ENCODE measurements at places on chromosomes 1 and 21. TPM values are rescaled to one million over a fixed set of nuclear protein-coding genes. Genes with fewer than 3 reads are reported as not detected.
A peak's percentile ranks its signal among the peaks of the same experiment; 100 is the strongest.

Gene GJA9
- total RNA-seq: not detected

DNA sequence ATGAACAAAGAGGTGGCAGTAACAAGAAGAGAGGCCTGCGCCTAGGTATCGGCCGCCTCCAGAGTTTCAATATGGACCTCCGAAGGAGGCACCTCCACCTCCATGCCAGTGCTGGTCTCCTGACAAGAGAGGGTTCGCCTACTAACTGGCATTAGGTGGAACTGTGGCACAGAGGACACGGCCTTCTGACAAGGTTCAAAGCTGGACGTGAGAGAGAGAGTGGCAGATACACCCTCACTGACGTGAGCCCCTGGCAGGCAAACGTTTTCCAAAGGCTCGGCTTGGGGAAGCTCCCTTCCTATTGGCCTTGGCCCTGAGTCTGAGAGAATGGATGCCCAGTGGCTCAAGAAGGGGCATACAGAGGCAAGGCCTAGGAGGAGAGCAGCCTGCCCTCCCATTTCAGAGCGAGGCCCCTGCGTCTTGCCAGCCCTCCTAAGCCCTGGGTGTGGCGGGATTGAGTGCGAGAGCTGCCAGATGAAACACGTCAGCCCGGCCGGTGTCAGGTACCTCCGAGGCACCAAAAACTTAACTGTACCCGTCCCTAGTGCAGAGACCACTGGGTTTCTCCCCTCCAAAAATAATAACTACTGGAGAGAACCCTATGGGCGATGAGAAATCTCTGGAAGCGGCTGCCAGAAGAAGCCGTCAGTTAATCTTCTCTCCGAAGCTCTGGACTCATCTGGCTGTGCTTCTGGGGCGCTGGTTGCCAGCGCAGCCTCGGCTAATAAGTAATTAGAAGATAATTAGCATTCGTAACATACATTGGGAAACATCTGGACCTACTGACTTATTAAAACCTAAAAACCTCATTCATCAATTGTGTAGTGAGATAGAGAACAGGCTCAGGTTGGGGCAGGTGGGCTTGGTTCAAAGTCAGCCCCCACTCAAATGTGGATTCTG is 283.6 kb downstream of the NPHP4 start:
- H3K4me1 ChIP-seq: no peaks in the 10 kb centered on the region
- H3K36me3 ChIP-seq: no peaks in the 10 kb centered on the region
- H3K4me3 ChIP-seq: no peak overlapping the region

DNA sequence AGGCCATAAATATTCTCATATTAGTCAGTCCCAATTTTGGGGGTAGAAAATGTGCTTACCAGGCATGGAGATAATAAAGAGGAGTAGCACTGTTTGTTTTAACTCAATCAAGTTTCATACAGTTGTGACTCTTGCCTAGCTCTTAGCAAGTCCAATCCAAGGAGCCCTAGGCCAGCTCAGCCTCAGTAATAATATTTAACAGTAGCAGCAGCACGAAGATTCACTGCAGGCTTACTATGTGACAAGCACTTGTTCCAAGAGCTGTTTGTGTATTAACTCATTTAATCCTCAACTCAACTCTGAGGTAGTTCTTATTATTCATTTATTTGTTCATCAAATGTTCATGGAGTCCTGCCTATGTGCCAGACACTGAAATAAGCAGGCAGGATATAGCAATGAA is 12.3 kb downstream of the CD58 start:
- DNase-seq: no peak
- no peak overlapping the region for H3K27ac ChIP-seq
- no peaks in the 10 kb centered on the region for H3K36me3 ChIP-seq
- H3K4me3 ChIP-seq: no peak overlapping the region
- no peaks in the 10 kb centered on the region for H3K4me1 ChIP-seq
- H3K27me3 ChIP-seq: no peaks in the 10 kb centered on the region

Gene GPR61
- not detected for total RNA-seq

Gene TMEM240
- 1.9 TPM for total RNA-seq

- H3K4me1 ChIP-seq: peaks cover 11% of the 10 kb centered on the region
- H3K36me3 ChIP-seq: no peaks in the 10 kb centered on the region
- no peak for DNase-seq
- no peaks in the 10 kb centered on the region for H3K27me3 ChIP-seq
- no peak overlapping the region for H3K4me3 ChIP-seq
- H3K27ac ChIP-seq: no peak overlapping the region
Measured at GRCh38 chr1:172399756-172400721, 20.4 kb upstream of the C1orf105 start.

GRCh38 chr21:34517039-34517438 is 5.0 kb upstream of the KCNE1 start:
- H3K4me3 ChIP-seq: no peak overlapping the region
- H3K27me3 ChIP-seq: no peaks in the 10 kb centered on the region
- peaks cover 14% of the 10 kb centered on the region for H3K4me1 ChIP-seq
- no peak overlapping the region for H3K27ac ChIP-seq

GRCh38 chr1:29836651-29837646 is 600.6 kb downstream of the PTPRU start:
- no peaks in the 10 kb centered on the region for H3K27me3 ChIP-seq
- no peak overlapping the region for H3K27ac ChIP-seq
- DNase-seq: no peak
- no peaks in the 10 kb centered on the region for H3K4me1 ChIP-seq

GRCh38 chr21:45919593-45919992 is 62.0 kb upstream of the COL6A1 start:
- H3K4me3 ChIP-seq: no peak overlapping the region
- no peaks in the 10 kb centered on the region for H3K36me3 ChIP-seq
- no peaks in the 10 kb centered on the region for H3K27me3 ChIP-seq
- no peak overlapping the region for H3K27ac ChIP-seq
- no peaks in the 10 kb centered on the region for H3K4me1 ChIP-seq

DNA sequence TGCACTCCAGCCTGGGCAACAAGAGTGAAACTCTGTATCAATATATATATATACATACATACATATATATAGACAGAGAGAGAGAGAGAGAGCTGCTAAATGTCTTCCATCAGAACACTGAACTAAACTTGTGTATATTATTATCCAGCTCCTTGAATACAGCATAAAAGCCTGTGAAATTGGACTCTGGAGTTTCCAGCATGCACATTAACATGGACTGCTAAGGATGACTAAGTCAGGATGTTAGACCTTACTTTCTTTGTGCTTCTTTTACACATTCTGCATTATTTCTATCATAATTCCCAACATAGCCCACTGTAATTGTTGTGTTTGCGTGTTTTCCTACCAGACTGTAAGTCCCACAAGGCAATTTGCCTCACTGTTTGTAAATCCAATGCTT is 259.1 kb downstream of the TGFB2 start:
- DNase-seq: no peak
- no peak overlapping the region for H3K4me3 ChIP-seq
- no peaks in the 10 kb centered on the region for H3K36me3 ChIP-seq
- H3K27me3 ChIP-seq: no peaks in the 10 kb centered on the region

DNA sequence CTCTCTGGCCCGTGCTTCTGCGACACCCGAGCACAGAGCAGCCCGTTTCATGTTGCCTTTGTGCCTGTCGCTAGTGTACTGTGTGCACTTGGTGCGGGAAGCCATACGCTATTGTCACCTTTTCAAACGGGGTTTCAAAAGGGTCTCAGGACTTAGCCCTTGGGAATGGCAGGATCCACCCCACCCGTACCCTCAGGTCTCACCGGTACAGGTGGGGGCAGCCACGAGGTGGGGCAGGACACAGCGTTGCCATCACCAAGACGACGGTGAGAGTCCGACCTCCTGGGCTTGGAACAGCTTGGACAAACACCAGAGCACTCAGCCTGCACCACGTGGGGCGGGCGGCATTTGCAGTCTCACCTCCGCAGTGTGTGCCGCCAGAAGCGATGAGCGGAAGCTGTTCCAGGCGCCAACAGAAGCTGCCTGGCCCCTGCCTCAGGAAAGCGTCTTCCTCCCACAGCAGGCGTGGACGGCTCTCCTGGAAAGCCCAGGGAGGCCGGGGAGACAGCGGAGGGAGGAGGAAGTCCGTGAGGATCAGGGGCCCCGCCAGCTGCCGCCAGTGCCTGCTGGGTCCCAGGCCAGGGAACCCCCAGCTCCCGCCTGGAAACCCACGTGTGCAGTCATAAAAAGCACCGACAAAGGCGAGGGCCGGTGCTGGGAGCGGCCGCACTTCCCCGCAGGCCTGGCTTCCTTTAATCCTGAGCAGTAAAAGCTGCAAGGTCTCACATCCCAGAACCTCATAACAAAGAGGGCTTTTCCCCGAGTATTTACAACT is 131.3 kb upstream of the ARHGEF16 start:
- H3K36me3 ChIP-seq: no peaks in the 10 kb centered on the region
- H3K4me1 ChIP-seq: no peaks in the 10 kb centered on the region
- H3K4me3 ChIP-seq: no peak overlapping the region
- peaks cover 3% of the 10 kb centered on the region for H3K27me3 ChIP-seq

DNA sequence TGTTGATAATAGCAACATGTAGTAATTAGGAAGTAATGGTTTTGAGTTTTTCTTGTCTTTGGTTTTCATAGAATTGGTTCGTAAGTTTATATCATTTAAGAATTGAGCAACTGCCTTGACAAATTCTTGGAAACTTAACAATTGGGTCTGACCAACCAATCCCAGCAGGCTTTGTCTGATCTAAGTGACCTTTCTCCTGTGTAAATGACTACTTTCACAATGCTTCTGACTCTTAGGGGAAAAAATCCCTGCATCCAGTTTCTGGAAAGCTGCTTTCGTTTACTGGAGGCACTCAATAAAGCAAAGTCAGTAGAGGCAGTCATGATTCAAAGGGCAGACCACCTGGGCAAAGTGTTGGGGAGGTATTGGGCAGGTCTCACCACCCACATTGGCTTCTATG is 303.6 kb upstream of the FAM78B start:
- no peak overlapping the region for H3K4me3 ChIP-seq
- H3K4me1 ChIP-seq: no peaks in the 10 kb centered on the region
- H3K27me3 ChIP-seq: no peaks in the 10 kb centered on the region
- no peak overlapping the region for H3K27ac ChIP-seq

Gene VASH2
- total RNA-seq: 0.57 TPM

GRCh38 chr1:78916986-78917385 is 89.5 kb downstream of the ADGRL4 start:
- no peak overlapping the region for H3K4me3 ChIP-seq
- H3K36me3 ChIP-seq: no peaks in the 10 kb centered on the region
- no peaks in the 10 kb centered on the region for H3K27me3 ChIP-seq
- H3K4me1 ChIP-seq: no peaks in the 10 kb centered on the region
- H3K27ac ChIP-seq: no peak overlapping the region
- DNase-seq: no peak

GRCh38 chr1:172699111-172699510 is 40.2 kb downstream of the FASLG start:
- no peak for DNase-seq
- no peaks in the 10 kb centered on the region for H3K4me1 ChIP-seq
- H3K4me3 ChIP-seq: no peak overlapping the region
- no peak overlapping the region for H3K27ac ChIP-seq
- H3K36me3 ChIP-seq: no peaks in the 10 kb centered on the region
- no peaks in the 10 kb centered on the region for H3K27me3 ChIP-seq

GRCh38 chr1:203216274-203217138 is 13.0 kb downstream of the CHIT1 start:
- peak; percentile 79 for DNase-seq
- H3K27ac ChIP-seq: no peak overlapping the region
- H3K36me3 ChIP-seq: no peaks in the 10 kb centered on the region
- H3K4me3 ChIP-seq: no peak overlapping the region
- no peaks in the 10 kb centered on the region for H3K4me1 ChIP-seq

DNA sequence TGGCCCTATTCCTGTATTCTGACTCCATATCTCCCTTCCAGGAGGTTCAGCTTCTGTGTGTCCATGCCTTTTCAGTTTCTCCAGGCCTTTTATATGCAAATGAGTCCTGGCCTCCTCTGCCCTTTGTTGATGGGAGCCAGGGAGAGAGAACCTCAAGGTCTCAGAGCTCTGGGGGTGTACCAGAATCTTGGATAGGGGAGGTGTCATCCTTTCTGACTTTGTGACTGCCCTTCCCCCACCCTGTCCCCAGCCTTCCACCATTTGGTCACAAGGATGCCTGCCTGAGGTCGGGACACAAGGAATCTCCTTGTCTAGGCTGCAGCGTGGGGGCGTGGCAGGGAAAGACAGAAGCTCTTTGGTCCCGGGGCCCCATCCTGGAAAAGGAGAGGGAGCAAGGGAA is 18.6 kb downstream of the LURAP1 start:
- no peak overlapping the region for H3K4me3 ChIP-seq
- no peaks in the 10 kb centered on the region for H3K4me1 ChIP-seq
- H3K36me3 ChIP-seq: no peaks in the 10 kb centered on the region
- no peak for DNase-seq
- H3K27ac ChIP-seq: no peak overlapping the region

DNA sequence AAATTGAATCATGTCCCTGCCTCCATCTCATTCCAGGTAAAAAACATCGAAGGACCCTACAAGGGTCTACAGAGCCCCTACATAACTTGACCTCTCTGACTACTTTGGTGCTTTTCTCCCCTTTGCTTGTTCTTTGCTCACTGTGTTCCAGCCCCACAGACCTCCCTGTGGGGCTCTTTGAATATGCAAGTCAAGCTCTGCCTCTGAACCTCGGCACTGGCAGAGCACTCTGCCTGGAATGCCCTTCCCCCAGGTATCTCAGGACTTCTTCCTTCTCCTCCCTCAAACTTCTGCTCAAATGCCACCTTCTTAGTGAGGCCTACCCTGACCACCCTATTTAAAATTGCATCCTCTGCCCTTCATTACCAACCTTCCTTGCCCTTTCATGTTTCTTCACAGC is 87.8 kb upstream of the CD34 start:
- no peaks in the 10 kb centered on the region for H3K36me3 ChIP-seq
- H3K27me3 ChIP-seq: no peaks in the 10 kb centered on the region
- H3K4me1 ChIP-seq: no peaks in the 10 kb centered on the region
- H3K27ac ChIP-seq: no peak overlapping the region
- DNase-seq: no peak
- H3K4me3 ChIP-seq: no peak overlapping the region

DNA sequence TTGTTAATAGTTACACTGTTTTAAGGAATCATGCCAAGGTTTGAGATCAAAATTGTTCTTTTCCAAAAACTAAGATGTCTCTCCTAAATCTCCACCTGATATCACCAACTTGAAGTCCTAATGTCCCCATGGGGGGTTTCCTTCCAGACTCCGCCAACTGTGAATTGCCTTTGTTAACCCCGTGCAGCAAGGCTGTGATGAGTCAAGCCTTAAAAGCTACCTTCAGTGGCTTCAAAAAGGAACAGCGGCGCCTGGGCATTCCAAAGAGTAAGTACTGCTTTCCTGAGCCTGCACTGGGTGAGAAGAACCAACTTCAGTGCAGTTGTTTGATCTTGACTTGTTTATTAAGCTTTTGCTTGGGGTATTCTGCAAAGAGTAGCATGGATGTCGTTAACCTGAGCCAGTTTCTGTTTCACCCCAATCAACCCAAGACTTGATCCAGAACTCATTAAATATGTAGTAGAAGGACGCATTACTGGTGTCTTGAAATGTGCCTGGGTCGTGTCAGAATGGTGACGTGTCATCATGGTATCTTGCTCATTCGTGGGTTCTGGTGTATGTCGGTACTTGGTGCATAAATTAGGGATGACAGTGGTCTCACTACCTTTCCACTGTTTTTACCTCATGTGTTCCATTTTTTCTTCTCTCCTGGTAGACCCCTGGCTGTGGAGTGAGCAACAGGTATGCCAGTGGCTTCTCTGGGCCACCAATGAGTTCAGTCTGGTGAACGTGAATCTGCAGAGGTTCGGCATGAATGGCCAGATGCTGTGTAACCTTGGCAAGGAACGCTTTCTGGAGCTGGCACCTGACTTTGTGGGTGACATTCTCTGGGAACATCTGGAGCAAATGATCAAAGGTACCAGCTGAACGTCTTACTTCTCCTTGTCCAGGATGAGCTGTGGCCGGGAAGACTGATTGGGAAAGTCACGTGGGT is 8.7 kb downstream of the ETS2 start:
- no peak overlapping the region for H3K4me3 ChIP-seq
- peaks cover 63% of the 10 kb centered on the region for H3K36me3 ChIP-seq
- peaks cover 11% of the 10 kb centered on the region for H3K4me1 ChIP-seq
- DNase-seq: no peak
- H3K27ac ChIP-seq: peak overlapping the region; percentile 14
